C1 segment of cervical spinal cord (tissue), 14 donors: ENCODE measurements at places on chromosomes 2 and 18.
A peak's percentile ranks its signal among the peaks of the same experiment; 100 is the strongest.

- DNase-seq: no peak
Observed at GRCh38 chr2:183009249-183009899, 28.9 kb downstream of the NCKAP1 start.

GRCh38 chr2:102048465-102048864, 56.7 kb downstream of the IL1R2 start:
- DNase-seq: no peak

DNA sequence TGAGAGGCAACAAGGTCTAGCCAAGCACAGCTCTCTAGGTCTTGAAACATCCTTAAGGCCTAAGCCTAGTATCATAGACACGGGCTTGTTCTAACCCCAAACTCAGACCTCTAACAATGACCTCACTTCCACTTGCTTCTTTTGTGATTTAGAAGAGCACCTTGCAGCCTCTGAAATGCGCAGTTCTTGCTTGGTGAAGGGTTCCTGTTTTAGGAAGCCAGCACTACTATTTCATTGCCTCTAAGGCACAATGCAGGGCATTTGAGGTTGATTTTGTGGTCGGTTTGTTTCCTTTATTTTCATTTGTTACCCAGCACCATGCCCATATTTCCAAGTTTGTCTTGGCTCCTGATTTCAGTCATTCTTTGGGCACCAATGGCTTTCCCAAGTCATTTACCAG, 117.0 kb upstream of the CYP1B1 start:
- no peak for DNase-seq

DNA sequence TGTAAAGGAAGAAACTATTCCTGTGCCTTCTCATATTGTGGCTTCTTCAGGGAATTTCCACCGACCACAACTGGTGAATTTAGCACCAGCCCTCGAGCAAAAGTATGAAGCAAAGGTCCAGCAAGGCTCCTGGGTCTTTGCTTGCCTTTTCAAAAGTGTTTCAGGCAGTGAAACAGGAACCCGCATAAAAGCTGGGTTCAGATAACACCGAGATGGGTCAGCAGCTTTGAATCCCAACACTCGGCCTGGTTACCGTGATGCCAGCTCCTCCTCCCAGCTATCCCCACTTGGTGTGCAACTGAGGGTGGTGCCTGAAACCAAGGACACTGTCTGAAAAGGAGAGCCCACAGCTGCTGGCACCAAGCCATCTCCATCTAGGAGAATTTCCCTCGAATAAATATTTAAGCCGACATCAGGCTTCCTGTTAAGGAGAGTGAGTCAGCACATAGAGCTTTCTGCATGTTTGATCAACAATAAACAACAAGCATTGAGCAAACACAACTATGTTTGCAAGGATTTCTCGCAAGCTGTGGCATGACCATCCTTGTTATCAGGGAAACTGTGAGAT, 69.5 kb downstream of the ANTXR1 start:
- no peak for DNase-seq

DNA sequence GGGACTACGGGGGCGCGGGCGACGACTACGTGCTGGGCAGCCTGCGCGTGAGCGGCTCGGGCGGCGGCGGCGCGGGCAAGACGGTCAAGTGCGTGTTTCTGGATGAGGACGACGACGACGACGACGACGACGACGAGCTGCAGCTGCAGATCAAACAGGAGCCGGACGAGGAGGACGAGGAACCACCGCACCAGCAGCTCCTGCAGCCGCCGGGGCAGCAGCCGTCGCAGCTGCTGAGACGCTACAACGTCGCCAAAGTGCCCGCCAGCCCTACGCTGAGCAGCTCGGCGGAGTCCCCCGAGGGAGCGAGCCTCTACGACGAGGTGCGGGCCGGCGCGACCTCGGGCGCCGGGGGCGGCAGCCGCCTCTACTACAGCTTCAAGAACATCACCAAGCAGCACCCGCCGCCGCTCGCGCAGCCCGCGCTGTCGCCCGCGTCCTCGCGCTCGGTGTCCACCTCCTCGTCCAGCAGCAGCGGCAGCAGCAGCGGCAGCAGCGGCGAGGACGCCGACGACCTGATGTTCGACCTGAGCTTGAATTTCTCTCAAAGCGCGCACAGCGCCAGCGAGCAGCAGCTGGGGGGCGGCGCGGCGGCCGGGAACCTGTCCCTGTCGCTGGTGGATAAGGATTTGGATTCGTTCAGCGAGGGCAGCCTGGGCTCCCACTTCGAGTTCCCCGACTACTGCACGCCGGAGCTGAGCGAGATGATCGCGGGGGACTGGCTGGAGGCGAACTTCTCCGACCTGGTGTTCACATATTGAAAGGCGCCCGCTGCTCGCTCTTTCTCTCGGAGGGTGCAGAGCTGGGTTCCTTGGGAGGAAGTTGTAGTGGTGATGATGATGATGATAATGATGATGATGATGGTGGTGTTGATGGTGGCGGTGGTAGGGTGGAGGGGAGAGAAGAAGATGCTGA, 1.4 kb downstream of the SOX11 start:
- no peak for DNase-seq

DNA sequence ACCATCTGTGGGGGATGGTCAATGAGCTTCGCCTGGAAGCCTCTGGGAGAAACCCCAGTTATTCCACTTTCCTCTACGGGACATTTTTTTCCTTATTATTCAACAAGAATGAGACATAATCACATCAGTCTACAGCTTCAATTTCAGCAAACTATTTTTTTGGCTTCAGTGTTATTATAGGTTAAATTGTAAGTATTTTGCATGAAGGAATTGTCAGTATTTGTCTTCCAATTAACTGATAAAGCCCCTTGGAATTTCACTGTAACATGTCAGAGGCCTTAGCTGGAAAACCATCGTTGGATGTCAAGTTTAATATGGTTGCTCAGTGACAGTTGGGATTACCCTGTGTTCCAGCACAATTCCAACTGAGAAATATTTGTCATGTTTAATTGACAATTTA, 480.9 kb upstream of the CHST9 start:
- no peak for DNase-seq

DNA sequence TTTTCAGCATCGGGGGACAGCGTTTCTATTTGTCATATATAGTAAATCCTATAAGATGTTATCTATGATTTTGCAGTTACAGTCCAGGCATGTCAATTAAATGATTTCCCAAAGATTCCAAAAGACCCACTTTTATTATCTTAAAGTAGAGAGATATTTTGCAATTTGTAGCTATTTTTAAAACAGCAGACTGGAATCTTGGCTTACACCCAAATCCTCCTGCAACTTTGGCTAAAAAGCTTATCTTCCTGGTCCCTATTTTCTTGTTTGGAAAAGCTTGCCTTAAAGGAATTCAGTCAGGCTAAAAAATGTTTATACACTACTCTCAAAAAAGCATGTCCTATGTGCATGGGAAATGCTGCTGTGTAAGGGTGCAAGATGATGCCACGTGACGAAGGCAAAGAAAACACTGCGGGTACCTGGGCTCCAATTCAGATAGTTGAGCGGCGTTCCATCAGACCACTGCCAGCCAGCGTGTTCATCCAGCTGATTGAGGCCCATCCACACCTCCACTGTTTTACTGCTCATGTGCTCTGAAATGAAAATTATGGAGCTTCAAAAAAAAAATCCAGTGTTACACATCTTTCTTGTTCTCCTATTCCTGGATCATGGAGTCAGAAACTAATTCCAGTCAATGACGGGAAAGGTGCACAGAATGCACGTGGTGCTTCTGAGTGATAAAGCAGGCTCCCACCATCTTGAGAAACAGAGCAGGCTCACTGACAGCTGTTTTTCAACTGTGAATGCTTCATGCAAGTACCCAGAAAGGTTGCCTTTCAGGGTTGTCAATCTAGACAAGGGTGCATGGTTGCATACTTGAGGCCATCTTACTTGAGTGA, 33.8 kb downstream of the PLA2R1 start:
- DNase-seq: peak; percentile 43

DNA sequence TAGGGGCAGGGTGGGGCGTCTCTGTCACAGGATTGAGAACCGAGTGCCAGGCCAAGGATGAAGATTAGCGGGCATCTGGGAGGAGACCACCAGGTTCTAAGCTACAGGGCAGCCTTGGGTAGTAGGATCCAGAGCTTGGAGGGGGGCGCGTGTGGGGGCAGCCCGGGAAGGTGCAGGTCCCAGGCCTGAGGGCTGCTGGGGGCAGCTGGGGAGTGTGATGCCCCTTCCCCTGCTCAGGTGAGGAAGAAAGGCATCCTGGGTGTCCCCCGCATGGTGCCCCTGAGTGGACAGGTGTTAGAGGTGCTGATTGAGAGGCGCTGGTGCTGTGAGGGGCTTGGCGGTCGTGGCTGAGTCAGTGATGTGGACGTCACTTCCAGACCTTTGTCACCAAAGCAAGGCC, 33.9 kb upstream of the MBP start:
- DNase-seq: no peak

GRCh38 chr2:20125164-20125563, 73.7 kb upstream of the LAPTM4A start:
- DNase-seq: no peak

GRCh38 chr2:46387886-46388515, 90.8 kb downstream of the EPAS1 start:
- peak; percentile 20 for DNase-seq

- DNase-seq: no peak
Observed at GRCh38 chr2:46562451-46562840, 83.1 kb downstream of the TMEM247 start.

- DNase-seq: no peak
Observed at GRCh38 chr18:76503649-76504386, 8.8 kb upstream of the ZNF516 start.

- no peak for DNase-seq
Observed at GRCh38 chr2:235799281-235799680, 305.4 kb downstream of the AGAP1 start.

DNA sequence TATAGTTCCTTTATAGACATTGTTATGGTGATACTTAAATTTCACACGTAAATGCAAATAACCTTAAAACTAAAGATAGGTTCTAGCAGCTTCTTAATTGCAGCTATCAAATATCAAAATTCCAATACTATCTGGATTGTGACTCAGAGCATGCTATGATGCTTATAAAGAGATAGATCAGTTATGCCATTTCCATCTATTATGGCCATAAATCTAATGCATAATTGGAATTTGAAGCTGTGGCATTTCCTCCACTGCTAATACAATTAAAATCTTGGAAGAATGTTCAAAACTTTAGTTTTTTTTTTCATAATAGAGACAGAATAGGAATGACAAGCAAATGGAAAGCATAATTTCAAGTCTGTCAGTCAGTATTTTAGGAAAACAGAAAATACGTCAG, 220.8 kb upstream of the GALNT5 start:
- DNase-seq: no peak

- no peak for DNase-seq
Observed at GRCh38 chr2:237886685-237887481, 27.5 kb downstream of the RAMP1 start.

DNA sequence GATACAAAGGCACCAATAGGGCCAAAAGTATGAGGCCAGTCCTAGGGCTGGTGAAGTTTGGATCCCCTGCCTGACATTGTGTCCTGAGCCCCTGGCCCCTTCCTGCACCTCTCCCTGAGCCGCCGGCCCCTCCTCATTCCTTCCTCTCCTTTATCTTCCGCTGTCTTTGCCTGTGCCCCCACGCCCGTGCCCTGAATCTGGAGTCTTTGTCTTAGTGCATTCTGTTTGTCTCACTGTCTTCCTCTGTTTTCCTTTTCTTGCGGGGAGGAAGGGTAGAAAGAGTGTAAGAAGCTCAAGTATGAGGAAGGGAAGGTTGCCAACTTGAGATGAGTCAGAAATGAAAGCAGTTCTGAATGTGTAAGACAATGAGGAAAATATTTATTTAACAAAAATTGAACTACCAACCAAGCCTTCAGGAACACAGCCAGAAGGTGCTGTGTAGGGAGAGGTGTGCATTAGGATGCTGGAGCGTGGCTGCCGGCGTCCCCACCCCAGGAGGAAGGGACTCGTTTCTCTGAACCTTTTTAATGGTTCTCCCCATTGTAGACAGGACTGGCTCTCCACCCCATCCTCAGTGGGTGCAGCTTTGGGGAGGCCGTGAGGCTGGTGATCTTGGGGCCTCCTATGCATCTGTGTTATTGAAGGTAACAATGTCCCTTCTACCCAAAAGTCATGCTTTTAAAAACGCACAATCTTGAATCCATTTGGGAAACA, 133.1 kb downstream of the NEDD4L start:
- DNase-seq: no peak

- DNase-seq: no peak
Observed at GRCh38 chr18:51250458-51251024, 53.1 kb upstream of the MEX3C start.

DNA sequence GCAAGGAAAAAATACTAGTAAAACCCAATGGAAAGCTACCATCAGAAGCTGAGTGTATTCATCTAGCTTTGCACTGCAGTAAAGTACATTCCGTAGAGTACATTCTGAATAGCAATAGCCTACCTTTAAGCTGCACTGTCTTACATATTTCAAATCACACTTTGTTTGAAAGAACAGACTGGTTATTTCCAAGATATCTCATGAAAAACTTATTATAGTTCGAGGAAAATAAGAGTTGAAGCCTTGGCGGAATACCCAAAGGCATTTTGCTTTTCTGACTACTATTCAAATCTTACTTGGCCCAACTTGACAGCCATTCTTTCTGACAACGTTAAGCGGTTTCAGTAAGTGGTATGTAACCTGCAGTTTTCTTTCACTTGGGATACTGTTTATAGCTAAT, 177.6 kb downstream of the NRXN1 start:
- DNase-seq: no peak

DNA sequence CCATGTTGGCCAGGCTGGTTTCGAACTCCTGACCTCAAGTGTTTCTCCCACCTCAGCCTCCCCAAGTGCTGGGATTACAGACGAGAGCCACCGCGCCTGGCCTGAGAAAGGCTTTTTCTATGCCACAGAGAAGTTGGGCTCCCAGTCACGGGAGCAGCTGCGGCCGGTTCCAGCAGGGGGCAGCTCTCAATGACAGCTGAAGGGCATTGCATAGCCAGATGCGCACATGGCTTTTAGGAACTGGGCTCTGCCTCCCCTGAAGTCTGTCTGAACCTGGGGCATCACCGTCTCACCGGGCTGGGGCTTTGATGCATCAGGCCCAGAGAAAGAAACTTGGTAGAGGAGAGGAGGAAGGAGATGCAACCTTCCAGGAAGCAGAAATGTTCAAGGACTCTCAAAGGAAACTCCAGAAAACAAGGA, 84.2 kb upstream of the LAPTM4A start:
- no peak for DNase-seq

DNA sequence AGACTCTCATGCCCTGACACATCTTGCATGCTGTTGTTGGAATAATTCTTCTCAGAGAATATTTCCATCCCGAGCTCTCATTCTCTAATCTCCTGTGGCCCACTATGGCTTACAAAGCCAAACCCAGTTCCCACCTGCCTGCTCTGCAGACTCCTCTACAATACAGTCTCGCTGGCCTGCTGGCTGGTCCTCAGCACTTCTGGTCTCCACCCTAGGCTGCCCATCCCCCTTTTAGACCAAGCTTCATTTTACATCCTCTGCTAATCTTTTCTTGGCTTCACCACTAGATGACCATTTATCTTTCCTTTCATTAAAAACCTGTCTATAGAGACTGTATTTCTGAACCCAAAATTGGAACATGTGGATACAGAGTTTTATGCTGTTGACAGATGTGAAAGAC, 42.5 kb upstream of the YPEL5 start:
- DNase-seq: no peak

- DNase-seq: no peak
Observed at GRCh38 chr18:43805646-43806194, 528.4 kb upstream of the SYT4 start.

- DNase-seq: no peak
Observed at GRCh38 chr2:48362515-48362914, 167.4 kb upstream of the STON1 start.

GRCh38 chr2:73611193-73611592, 31.0 kb downstream of the NAT8 start:
- no peak for DNase-seq
